ENCODE measurements at places on chromosomes 5 and 9. TPM values are rescaled to one million over a fixed set of nuclear protein-coding genes. Genes with fewer than 3 reads are reported as not detected.

Gene GDNF
- total RNA-seq: not detected

DNA sequence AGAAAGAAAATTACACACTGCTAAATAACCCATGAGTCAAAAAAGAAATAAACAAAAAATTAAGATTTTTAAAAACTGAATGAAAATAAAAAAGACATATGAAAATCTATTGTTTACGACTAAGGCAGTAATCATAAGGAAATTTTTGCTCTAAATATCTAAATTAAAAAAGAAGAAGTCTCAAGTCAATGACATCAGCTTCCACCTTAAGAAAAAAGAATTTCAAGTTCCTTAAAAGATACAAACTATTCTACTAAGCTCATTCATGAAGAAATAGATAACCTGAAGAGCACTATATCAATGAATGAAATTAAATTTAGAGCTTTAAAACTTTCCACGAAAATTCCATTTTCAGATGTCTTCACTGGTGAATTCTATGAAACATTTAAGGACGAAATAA, 15.7 kb upstream of the STARD4 start:
- no peak for DNase-seq

GRCh38 chr5:14453481-14453880, 128.1 kb upstream of the OTULINL start:
- DNase-seq: no peak

DNA sequence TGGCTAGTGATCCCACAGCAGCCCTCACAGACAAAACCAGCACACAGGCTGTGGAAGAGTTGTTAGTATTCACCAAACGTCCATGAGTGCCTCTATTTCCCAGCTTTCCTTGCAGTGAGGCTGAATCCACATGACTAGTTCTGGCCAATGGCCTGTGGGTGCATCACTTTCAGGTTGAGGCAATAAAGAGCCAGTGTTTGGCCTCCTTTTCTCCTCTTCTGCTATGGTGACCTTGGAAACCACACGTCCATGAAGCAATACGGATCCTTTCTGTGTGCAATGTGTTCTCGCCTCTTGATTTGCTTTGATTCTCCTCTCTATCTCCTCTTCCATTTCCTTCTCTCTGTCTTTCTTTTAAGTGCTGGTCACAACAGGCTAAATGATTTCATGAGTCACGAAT, 23.4 kb upstream of the CLK4 start:
- no peak for DNase-seq

DNA sequence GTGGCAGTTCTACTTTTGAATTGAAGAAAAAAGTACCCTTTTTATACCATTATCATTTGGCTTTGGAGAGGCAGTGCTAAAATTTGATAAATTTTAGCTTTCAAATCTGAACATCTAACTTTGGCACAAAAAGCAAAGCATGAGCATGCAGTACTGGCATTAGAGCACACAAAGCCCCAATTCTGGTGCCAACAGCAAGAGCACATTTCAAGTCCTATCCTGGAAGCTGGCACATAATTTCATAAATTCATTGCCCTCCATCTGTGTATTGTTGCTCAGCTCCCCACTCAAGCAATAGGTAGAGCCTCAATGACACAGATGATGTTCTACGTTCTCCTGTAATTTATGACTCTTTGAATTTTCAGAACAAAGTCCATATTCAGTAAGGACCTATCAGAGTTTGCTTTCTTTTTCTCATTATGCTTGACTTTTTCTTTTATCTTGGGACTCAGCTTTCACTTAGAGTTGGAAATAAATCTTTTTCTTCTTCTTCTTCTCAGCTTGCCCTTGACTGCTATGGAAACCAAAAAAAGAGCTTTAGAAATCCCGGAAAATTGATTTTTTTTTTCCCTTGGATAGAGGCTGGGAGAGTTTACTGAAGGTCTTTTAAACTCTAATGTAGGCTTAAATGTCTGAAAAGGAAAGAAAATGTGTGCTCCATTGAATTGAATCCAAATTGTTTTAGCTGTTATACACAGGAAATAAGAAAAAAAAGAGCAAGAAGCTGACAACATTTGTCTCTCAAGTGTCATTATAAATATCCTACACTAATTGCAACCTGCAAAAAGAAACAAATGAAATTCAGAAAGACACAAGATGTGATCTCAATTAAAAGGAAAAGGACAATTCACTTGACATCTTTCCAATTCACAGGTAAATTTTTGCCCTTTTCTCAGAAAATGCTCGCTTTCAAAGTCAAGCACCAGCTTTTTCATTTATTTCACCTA, 380.8 kb upstream of the CDH18 start:
- DNase-seq: no peak

- DNase-seq: no peak
Measured at GRCh38 chr5:11906497-11906896, 2.3 kb upstream of the CTNND2 start.

DNA sequence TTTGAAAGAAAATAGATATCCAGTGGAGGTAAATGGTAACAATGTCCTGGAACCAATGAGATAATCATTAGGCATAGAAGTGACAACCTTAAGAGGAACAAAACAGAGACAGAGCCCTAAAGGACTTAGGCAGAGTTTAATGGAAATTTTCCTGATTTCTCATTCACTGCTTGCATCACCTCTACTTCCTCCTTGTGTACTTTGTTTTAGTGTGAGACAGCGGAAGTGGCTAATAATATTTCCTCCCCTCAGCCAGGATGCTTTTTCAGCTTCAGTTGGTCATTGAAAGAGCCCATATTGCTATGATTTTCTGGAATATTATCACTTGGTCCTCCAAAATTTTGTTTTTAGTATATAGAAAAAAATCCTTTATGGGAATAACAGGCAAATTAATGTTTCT, 153.4 kb upstream of the MPDZ start:
- no peak for DNase-seq

Gene ATOSB
- total RNA-seq: 10.2 TPM

- DNase-seq: no peak
Measured at GRCh38 chr5:78727786-78728761, 79.5 kb upstream of the LHFPL2 start.

GRCh38 chr9:125990793-125991220, 243.6 kb downstream of the PBX3 start:
- no peak for DNase-seq
